ENCODE measurements at places on chromosomes 4 and X.

- no peak for DNase-seq
Observed at GRCh38 chr4:57114973-57115372, 4.8 kb upstream of the IGFBP7 start.

DNA sequence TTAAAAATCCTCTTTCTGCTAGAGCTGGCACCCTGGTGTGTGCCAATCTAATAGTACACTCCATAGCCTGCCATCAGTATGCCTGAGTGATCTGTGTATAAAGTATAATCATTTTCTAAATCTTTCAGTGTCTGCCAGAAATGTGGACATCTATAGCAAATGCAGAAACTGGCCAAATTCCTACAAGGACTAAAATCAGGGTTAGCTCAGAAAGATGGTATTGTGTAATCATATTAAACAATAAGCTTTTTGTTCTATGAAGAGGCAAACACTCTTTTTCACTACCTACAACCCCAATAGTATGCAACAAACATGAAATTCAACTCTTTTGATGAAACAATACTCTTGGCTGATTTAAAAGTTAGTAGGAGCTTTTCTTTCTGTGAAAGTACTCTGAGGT, 7.7 kb upstream of the TXLNG start:
- DNase-seq, result no peak

- DNase-seq, result no peak
Observed at GRCh38 chrX:84219551-84219950, 31.6 kb upstream of the RPS6KA6 start.

DNA sequence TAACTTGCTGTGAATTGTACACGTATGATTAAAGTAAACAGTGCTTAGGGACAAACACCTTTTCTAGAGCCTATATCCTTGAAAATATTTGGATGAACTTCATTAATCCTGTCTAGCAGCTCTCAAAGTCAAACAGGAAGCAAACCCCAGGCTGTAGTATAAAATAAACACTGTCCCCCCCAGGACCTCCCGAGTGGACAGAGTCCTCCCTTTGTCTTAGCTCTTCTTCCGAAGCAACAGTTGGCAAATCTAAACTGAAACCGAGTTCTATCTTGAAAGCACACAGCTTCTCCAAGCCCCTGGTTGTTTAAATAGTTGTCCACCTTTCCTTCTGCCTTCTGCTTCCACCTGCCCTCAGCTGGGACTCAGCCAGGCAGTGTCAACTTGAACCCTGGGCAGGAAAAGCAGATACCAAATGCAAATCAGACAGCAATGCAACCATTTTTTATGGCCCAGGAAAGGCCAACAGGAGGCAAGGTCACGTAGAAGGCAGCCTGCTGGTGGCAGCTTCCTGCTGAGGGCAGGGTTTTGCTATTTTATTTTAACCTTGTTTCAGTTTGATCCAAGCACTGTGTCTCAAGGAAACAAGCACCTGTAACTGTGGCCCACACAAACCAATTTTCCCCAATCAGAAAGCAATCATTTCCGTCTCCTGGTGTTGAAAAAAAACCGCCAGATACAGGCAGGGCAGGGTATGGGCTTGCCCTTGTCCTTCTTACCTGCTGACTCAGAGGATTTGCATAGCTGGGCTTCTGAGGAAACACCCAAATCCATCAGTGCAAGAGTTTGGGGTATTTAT, 110.3 kb upstream of the KIT start:
- no peak for DNase-seq

DNA sequence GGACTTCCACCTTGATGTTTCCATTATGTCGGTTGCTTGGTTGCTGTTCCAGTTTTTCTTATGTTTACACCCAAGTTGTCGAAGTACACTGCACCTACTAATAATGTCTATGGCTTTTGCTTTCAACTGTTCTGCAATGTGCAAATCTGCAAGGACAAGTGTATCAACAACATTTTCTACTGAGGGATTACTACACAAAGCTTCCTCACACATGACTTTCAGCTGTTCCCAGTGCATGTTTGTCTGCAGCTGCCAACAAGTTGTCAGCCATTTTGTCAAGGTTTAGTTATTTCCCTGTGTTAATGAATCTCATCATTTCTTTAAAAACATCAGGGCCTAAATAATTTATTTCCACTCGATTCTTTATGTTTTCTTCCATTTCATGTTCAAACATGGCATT, 45.4 kb upstream of the UGT2A3 start:
- DNase-seq, result no peak

GRCh38 chr4:173381610-173382009, 10.9 kb downstream of the SAP30 start:
- no peak for DNase-seq

DNA sequence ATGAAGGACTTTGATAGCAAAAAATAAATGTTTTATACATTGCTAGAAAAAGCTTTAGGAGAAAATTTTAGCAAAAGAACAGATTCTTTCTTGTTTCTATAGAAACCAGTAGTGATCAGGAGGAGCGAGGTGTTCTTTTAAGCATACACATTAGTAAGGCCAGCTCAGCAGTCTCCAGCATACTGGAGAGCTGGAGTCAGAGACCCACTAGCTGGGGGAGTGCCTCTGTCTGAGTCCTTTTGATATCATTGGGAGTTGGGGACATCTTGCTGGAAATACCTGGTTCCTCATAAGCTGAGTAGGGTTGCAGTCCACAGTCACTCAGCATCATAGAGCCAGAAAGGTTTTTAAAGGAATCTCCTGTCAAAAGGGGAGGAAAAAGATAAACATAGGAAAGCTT, 67.4 kb downstream of the AFF2 start:
- no peak for DNase-seq

DNA sequence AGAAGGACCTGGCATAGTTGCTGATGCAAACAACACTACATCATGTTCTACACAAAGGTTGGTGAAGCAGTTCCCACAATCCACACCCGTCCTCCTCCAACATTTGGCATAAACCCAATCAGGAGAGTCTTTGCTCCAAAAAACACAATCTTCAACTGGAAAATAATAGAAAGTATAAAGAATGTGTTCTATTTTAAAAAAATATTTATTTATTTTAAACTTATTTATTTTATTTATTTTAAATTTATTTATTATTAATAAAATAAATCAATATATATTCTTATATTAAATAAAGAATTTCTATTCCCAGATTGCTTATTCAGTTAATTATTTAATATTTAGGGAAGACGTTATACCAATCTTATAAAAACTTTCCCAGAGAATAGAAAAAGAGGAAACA, 1753.7 kb upstream of the AGA start:
- no peak for DNase-seq

- no peak for DNase-seq
Observed at GRCh38 chr4:185660340-185660739, 125.0 kb upstream of the PDLIM3 start.

DNA sequence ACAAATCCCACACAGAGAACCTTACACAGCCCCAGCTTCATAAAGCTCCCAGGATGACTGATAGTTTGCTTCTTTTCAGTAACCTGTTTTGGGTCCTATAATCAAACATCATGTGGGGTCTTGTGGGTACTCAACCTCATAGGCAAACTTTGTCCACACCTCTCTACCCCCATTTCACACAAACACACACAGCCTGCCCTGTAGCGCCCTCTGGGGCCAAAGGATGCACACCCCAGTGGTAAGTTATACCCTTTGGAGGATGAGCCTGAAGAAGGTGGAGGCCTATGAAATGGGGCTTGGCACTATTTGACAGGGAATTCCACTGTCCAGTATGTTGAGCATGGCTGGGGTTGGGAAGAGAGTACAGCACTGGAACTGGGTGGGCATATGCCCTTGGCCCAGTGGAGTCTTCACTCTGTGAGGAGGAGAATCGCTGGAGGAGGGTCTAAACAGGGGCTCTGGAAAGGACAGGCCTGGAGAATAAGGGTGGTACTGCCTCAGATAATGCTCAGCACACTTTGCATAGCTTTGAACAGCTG, 30.5 kb upstream of the COL25A1 start:
- peak; percentile 2 for DNase-seq

GRCh38 chr4:37873386-37873785, 17.5 kb upstream of the TBC1D1 start:
- DNase-seq, result no peak

GRCh38 chrX:120291211-120291610, 20.1 kb downstream of the TMEM255A start:
- no peak for DNase-seq

GRCh38 chrX:124268099-124268498, 64.4 kb upstream of the TEX13D start:
- no peak for DNase-seq

GRCh38 chr4:173521467-173522159, 8.4 kb downstream of the HAND2 start:
- no peak for DNase-seq

- DNase-seq, result no peak
Observed at GRCh38 chr4:27568236-27568951, 707.8 kb downstream of the STIM2 start.

DNA sequence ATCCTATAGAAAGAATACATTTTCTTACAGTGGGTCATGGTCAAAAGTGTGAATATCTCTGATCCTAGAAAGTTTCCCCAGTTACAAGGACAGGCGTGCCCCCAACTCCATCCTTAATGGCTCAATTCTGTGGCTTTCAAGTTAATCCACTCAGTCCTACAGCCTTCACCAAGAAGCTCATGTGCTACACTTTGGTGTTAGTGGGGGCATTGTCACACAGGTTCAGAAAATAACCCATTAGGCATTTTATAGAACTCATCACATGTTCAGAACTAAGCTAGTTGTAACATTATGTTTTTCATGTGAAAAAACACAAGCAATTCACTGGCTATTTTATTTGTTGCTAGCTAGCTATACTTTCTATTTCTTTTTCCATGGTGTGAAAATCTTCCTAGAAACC, 20.4 kb downstream of the NFKB1 start:
- no peak for DNase-seq

DNA sequence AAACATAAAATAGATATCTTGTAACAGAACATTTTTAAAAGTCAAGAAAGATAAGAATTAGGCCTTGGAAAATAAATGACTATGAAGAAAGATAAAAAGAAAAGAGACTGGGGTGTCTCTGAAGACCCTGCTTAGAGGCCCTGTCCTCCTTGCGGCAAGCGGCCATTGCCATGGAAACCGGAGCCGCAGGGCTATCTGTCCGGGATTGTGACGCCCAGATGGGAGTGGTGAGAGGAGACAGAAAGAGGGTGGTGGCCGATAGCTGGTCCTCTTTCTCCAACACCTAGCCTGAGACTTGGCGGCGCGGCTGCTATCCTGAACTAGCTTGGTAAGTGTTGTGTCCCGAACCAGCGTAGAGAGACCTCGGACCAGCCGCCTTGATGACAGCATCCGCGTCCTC, at the start of gene DUSP21:
Gene DUSP21 (plus strand): TSS at position 269 of the 400 bp plus-strand sequence. CDS start 112 bp downstream, at position 381.
- DNase-seq, result no peak

GRCh38 chrX:69305333-69306062, 140.2 kb upstream of the PJA1 start:
- DNase-seq, result no peak

GRCh38 chr4:18209448-18209847, 187.9 kb upstream of the LCORL start:
- no peak for DNase-seq

GRCh38 chr4:15003401-15003890, 1.2 kb downstream of the CPEB2 start:
- DNase-seq, result peak; percentile 66

GRCh38 chr4:107216379-107216778, 180.3 kb upstream of the DKK2 start:
- no peak for DNase-seq

DNA sequence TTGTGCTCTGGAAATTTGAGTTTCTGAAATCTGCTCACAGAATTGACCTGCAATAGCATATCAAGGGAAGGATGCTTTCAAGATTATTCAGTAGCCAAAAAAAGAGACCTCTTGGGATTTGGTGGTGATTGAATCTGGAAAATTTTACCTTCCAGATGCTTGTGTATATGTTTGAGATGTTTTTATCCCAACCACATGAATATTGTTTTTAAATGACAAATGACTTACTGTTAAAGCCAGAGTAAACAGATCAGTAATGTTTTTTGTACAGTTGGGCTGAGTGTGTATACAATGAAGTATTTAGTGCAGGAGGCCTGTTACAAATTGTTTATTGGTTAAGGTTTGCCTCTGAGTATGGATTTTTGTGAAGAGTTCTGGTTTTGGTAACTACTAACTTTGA, 126.5 kb downstream of the CBR4 start:
- DNase-seq, result no peak

DNA sequence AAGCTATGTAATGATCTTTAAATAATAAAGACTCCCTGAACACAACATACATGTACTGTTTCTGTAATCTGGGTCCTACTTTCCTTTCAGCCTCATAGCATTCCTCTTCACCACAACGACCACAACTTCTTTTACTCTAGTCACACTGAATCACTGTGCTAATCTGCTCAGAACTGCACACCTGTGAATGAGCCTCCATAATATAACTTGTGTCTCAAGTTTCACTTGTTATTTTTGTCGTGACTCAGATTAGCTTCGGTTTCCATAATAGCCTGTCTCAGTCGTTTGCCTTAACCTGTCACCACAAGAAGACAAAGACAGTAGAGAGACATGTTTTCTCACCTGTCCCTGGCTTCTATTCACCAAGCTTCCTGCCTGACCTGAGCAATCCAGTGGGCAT, 61.8 kb downstream of the MAGED1 start:
- DNase-seq, result no peak

DNA sequence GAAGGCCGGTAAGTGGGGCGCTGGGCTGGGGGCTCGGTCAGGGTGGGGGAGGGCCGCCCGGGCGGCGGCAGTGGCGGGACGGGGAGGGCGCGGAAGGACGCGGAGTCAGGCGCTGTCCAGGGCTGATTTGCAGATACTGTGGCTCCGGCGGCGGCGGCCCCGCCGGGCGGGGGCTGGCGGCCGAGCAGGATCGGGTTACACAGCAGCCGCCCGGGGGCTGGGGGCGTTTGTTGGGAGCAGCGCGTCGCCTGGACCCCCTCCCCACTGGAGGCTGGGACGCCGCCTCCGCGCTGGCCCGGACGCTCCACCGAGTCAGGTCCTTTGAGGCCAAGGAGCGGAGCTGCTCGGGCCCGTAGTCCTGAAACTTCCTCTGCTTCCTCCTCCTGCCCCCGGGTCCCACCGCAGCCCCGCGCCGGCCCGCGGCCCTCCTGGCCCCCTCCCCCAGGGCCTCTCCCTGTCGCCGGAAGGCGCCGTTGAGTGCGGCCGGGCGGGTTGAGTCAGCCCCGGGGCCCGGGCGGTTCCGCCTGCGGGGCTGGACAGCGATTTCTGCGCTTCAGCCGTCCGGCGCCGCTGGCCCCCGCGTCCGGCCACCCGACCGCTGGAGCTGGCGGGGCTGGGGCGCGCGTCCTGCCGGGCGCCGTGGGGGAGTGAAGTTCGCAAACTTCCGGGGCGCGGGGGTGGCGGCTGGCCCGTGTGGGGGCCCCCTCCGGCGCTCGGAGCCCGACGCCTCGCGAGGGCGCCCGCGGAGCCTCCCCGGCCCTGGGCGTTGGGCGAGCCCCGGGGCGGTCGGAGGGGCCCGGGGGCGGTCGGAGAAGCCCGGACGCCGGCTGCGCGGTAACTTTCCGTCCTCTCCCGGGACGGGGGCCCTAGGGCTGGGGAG, 746 bp downstream of the REST start:
- DNase-seq, result peak; percentile 73

Data from stimulated activated CD4-positive, alpha-beta T cell treated with anti-CD3 and anti-CD28 coated beads, Interleukin-4, amount 100 ng/mL, for 4 hours (primary cell).